ENCODE measurements at places on chromosomes 11 and 22.

GRCh38 chr22:45594123-45594941 lies 77.3 kb upstream of the ATXN10 start:
- DNase-seq: no peak

GRCh38 chr22:20396639-20397038 lies 2.7 kb downstream of the ZNF74 start:
- no peak for DNase-seq

- no peak for DNase-seq
These were observed 6.2 kb downstream of the NAA40 start for GRCh38 chr11:63944987-63945386.

- no peak for DNase-seq
These were observed 66.7 kb upstream of the PPARA start for GRCh38 chr22:46083383-46084350.

DNA sequence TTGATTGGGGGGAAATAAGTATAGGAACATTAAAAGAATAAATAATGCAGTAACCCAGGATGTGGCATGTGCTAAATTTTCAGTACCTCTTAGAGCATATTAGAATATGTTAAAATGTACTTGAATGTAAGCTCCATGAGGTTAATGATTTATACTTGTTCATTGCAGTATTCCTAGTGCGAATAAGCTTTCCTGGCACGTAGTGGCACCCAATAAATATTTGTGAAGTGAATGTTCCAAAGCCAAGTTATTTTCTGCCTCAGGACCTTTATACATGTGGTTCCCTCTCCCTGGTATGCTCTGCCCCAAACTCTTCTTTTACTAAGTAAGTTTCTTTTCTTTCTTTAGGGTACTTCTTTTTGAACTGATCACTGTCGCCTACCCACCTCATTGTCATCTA lies 118.8 kb downstream of the DBX1 start:
- no peak for DNase-seq

- DNase-seq: no peak
These were observed 72.2 kb downstream of the PAK1 start for GRCh38 chr11:77401486-77402217.

DNA sequence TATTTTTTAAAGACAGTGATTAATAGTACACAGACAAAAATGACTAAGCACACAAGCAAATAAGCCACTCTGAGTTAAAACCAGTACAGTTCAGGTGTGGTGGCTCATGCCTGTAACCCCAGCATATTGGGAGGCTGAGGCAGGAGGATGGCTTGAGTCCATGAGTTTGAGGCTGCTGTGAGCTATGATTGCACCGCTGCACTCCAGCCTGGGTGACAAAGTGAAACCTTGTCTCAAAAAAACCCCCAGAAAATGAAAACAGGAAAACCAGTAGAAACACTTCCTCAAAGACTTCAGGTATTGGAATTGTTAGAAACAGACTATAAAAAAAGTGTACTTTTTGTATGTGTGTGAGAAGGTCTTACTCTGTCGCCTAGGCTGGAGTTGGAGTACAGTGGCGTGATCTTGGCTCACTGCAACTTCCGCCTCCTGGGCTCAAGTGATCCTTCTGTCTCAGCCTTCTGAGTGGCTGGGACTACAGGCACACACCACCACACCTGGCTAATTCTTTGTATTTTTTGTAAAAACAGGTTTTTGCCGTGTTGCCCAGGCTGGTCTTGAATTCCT lies 33.0 kb downstream of the PPP6R2 start:
- DNase-seq: no peak

DNA sequence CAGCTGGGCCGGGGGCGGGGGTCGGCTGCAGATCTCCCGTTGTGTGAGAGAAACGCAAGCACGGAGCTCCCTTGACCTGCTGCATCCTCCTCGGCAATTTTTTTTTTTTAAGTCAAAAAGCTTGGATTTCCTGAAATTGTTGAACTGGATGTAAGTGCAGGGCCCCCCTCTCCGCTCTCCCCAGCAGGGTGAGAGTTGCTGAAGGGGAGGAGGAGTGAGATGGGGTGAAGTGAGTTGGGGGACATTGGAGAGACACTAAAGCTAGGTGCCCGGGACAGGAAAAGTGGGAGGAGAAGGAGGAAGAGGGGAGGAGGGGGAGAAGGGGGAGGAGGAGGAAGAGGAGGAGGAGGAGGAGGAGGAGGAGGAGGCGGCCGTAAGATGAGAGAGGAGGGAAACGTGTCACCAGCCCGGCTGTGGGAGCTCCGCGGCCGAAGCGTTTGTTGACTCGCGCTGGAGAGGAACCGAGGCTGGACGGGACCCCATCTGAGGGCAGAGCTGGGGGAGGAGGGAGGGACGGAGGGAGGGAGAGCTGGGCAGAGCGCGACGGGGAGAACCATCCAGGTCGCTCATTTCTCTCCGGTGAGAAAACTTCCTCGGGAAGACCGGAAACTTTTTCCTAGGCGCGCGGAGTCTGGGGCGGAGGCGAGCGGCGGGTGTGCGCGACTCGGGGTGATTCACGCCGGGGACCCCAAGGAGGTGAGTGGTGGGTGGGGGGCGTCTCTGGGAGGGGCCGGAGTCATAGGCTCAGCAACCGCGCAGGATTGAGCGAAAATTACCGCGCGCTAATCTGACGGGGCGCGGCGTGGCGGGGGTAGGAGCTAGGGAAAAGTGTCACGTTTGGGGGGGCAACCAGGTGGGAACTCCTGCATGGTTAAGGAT lies 80.2 kb downstream of the PRR5L start:
- no peak for DNase-seq

GRCh38 chr11:32893093-32893342 lies 407 bp downstream of the QSER1 start:
- no peak for DNase-seq

DNA sequence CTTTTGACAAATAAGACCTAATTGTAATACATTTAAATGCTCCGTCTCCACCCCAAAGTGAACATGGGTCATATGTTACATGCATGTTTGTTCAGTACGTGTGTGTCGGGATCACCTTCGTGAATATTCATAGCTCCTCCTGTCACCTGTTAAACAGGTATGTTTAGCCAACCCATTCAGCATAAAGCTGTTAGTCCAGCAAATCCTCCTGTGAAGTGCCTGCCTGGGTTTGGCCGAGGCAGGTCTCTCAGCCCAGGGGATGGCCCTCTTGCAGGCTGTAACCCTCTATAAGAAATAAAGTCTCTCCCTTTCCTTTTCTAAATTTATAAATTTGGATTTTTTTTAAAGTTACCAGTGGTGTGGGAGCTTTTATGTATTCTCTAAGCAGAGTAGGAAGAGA lies 38.9 kb upstream of the NTM start:
- no peak for DNase-seq

DNA sequence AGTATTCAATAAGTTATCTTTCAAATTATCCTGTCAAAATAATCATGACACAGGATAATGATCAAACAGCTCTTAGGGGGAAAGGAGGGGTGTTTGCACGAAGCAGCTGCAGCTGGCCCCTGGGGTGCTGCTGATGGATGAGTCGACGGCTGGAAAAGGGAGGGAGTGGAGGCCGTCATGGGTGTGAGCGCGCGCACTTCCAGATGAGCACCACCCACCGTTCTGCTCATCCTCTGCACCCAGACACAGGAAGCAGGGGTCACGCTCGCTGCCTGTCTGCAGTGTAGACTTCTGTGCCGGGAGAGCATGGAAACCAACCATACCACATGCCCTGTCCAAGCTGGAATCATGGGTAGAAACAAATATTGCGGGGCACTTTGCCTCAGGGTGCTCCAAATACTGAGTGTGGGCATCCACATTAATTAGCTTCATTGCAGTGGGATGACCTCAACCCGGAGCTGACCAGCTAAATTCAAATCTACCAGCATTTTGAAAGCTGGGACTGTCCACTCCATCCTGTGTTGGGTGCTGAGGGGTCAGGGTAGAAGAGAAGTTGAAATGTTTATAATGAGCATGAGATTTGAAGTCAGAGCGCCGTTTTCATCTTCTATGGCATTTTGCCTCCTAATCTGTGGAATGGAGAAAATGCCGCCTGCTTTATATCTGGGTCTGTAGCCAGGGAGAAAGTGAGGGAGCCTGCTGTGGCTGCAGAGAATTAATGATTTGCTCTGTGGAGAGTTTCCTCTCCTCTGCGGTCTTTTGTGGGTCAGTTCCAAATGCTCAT lies 802.4 kb downstream of the TBC1D22A start:
- DNase-seq: no peak

DNA sequence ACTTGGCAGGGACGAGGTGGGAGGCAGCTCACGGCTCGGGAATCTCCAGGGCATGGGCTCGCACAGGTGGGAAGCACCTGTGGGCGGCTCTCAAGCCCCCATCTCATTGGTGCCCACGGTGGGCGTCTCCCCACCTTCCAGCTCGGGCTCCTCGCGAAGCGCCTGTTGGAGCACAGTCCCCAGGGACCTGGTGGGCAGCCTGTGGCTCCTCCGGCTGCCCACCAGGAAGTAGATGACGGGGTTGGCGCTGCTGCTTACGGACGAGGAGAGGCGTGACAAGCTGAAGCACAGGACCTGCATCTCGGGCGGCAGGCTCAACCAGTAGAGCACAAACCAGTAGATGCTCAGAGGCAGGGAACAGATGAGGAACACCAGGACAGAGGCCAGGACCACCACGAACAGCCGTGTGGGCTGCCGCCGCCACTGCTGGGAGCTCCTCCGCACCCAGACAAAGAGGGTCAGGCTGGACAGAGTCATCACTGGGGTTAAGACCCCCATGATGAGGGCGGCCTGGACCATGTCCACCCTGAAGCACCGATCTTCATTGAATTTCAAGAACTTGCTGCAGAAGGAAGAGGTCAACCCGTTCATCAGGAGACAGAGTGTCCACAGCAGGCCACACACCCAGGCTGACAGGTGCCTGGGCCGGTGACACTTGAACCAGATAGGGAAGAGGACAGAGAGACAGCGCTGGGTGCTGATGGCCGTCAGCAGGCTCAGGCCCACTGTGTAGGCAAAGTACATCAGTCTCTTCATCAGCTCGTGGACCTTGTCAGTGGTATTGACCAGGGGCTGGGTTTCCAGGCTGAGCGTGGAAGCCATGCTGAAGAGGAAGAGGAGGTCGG lies 633 bp downstream of the MRGPRD start:
- no peak for DNase-seq

- no peak for DNase-seq
These were observed 55.5 kb downstream of the FAM76B start for GRCh38 chr11:95734009-95734572.

- DNase-seq: no peak
These were observed 88.9 kb downstream of the BMAL1 start for GRCh38 chr11:13366266-13367026.

DNA sequence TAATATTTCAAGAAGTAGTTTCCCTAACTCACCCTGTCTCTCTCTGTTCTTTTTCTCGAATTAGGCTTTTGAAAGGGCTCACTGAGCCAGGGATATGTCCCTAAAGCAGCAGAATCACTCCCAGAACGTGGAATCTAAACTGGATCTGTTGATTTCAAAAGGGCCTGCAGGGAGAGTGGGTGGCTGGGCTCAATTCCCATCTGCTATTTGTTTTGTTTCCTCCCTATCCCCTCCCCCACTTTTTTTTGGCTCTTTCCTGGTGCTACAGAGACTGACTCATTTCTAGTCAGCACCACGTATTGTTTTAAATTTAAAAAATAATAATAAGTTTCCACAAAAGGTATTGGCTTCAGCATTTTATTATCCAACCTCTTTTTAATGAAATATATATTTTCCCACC lies 961.5 kb downstream of the FAM181B start:
- no peak for DNase-seq

DNA sequence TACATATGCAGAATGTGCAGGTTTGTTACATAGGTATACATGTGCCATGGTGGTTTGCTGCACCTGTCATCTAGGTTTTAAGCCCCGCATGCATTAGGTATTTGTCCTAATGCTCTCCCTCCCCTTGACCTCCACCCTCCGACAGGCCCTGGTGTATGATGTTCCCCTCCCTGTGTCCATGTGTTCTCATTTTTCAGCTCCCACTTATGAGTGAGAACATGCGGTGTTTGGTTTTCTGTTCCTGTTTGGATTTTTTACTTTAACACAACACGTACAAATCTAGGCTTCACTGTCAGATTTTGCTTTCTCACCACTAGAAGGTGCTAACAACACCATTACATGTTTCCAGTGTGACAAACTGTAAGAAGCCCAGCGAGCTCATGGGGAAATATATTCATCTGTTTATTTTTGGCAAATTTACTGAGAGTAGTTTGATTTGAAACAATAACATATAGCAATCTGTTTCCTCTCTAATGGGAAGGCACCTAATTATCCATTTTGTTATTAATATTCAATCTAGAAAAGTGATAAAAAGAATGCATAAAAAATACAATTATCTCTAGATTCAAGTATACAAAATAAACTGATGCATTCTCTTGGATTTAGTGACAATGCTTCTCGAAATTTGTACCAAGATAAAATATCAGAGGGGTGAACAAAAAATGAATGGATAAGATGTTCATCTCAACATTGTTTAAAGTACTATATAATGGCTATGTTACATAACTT lies 23.2 kb upstream of the BIRC3 start:
- DNase-seq: no peak

- DNase-seq: no peak
These were observed 96.9 kb upstream of the PITPNB start for GRCh38 chr22:28015676-28016601.

GRCh38 chr22:46849101-46849500 lies 86.7 kb downstream of the TBC1D22A start:
- DNase-seq: no peak

DNA sequence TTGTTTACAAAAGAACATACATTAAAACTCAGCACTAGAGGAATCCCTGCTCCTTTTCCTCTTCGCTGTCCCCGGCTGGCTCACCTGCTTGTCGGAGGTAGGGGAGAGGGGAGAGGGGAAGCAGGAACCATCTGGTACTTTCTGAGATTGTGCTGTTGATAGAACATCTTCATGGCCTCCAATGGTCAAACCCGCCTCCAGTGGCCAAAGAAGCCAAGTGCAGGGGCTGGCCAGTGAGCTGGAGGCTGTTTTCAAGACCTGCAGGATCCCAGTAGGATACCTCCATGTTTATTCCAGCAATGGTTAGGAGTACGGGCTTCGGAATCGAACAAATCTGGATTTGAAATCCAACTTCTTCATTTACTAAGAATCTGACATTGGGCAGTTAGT lies 92.6 kb downstream of the PKNOX2 start:
- DNase-seq: no peak

- DNase-seq: no peak
These were observed 737 bp downstream of the BCL2L13 start for GRCh38 chr22:17639247-17639741.

GRCh38 chr11:68312117-68312779 lies at the start of gene LRP5:
Gene LRP5, plus strand, starts transcription at chr11:68312591. Its CDS starts 124 bp downstream, at chr11:68312715.
- DNase-seq: no peak

GRCh38 chr11:82009133-82009532 lies 724.5 kb downstream of the FAM181B start:
- DNase-seq: no peak
